ENCODE measurements at places on chromosomes 4 and X. TPM values are rescaled to one million over a fixed set of nuclear protein-coding genes. Genes with fewer than 3 reads are reported as not detected.

The NEIL3 gene
- 0.51 TPM for total RNA-seq

The OPRPN gene
- total RNA-seq: not detected

The ARHGAP4 gene
- 41.1 TPM for total RNA-seq

GRCh38 chr4:104294811-104295210, 199.9 kb downstream of the CXXC4 start:
- no peak for DNase-seq

DNA sequence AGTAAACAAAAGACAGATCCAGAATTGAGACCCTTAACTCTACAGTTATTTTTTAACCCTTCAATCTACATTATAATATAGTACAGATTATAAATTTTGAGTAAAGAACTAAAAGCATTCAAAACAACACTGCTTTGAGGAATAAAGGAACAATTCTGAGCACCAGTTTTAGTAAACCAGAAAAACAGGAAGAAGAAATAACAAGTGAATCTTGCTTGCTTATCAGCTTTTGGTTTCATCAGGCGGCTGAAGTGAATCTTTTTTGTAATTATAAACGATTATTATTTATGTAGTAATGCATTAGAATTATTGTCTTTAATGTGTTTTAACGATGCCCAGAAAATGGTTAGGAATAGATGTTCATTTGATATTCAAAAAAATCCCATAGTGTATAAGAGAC, 305.4 kb downstream of the ARAP2 start:
- DNase-seq: no peak

GRCh38 chr4:524196-524595, 25.2 kb downstream of the PIGG start:
- no peak for DNase-seq

DNA sequence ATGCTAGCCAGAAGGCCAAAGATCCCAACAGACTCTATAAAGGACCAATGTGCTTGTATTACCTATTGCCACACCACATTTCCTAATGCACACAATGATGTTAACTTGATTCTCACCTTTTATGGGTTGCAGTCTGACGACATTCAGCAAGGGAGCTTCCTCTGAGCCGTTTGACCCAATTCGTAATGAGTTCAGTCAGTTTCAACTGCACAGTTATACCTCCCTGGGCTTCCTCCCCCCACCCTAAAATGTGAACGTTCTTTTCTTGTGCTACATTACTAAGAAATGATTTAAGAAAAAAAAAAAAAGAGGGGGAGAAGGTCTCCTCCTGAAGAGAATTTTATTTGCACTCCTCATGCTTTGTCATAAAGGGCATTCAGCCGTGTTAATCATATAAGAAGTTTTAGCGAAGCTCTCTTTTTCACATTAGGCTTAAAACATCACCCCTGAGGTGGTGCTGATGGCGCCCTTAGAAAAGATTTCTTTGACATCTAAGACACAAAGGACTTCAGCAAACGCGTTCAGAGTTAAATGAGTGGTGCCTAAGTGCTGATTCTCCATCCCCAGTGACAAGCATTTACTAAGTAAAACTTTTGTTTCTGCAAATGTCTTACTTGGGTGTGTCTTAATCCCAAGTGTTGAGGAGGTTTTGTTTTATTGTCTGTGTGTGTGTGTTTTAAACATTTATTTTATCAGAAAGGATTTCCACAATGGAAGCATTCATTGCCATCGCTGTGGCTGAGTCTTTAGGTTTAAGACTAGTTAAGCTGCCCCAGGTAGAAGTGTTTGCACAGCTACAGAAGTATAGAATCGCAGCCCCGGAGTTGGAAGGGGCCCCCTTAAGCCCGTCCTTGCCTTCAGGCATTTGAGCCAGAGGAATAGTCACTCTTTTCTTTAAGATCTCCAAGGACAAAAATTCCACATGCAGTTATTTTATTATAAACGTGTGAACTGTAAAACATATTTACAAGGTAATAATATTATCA, 15.2 kb upstream of the GPC3 start:
- DNase-seq: no peak

GRCh38 chr4:130722361-130722760, 1626.4 kb downstream of the C4orf33 start:
- no peak for DNase-seq

GRCh38 chr4:106671716-106672115, 303.1 kb upstream of the GIMD1 start:
- DNase-seq: no peak

DNA sequence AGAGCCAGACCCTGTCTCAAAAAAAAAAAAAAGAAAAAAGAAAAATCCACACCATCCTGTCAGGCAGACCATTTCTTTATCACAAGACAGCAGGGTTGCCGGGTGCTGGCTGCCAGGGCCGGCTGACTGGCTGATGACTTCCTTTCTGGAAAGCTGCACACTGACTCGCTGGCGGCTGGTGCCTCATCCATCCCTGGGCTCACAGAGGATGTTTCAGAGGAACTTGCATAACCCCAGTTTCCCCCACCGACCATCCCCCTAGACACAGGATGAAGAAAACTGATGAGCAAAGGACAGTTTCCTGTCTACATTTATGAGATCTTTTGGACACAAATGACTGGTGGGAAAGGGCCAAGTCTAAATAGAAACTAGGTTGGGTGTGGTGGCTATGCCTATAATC, 14.1 kb downstream of the HPSE start:
- no peak for DNase-seq

DNA sequence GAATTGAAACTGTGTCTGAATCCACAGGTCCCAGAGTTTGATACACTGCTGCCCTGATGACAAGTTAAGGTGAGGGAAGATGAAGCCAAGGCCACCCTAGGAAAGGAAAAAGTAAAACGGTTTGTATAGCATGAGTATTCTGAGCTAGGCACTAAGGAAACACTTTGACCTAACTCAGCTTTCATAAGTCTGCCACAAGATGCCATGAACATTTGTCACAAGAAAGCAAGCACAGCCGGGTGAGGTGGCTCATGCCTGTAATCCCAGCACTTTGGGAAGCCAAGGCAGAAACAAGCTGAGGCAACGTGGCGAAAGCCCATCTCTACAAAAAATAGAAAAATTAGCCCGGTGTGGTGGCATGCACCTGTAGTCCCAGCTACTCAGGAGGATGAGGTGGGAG, 34.2 kb downstream of the ELOVL6 start:
- DNase-seq: no peak

- DNase-seq: no peak
Measured at GRCh38 chr4:75099321-75099720, 166.4 kb downstream of the PARM1 start.

GRCh38 chr4:173411106-173411693, 12.3 kb upstream of the SCRG1 start:
- DNase-seq: no peak

DNA sequence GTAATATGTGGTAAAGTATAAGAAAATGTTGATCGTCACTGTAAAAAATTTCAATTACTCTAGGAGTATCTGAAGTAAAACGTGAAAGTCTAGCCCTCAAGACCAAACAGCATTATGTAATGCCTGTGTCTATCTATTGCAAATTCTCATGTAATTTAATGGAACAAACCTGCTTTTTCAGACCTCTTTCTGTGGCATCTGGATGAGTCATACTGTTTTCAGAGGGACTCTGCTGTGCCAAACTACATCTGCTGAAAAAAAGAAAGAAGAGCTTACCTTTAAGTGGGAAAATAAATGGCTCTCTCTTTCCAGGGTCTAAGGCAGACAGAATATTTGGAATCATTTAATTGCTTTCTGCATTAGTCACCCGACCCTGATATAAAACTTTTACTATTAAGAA, 89.8 kb upstream of the ARMCX2 start:
- DNase-seq: no peak

DNA sequence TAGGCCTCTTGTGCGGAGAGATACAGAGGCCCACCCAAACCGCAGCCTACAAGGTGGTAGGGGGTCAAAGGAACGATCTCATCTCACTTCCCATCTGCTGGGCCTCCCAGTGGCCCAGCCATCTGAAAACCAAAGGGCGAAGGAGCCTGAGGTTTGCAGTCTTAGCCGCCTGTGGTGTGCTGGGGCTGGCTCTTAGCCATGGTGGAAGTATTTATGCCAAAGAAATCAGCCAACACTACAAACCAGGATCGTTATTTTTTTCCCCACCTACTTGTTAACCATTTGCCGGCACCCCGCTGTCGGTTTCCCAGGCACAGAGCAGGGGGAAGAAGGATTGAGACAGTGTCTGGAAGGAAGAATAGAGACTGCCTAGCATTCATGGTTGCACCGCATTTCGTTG, 30.9 kb upstream of the CDKL5 start:
- DNase-seq: no peak

GRCh38 chrX:72023071-72023470, 108.6 kb downstream of the RTL5 start:
- DNase-seq: no peak

GRCh38 chr4:140427919-140428471, 547 bp upstream of the CLGN start:
- DNase-seq: no peak

- DNase-seq: peak; percentile 5
Measured at GRCh38 chrX:39242187-39242586, 440.9 kb downstream of the MID1IP1 start.
